D721Med (cell line): ENCODE measurements at places on chromosomes 6 and 20.

- no peak for DNase-seq
These were observed 62.7 kb upstream of the ELOVL5 start for GRCh38 chr6:53411451-53411850.

GRCh38 chr6:106870069-106870468 lies 104.5 kb downstream of the CD24 start:
- no peak for DNase-seq

- no peak for DNase-seq
These were observed 519.4 kb downstream of the CDKAL1 start for GRCh38 chr6:21053612-21054011.

- DNase-seq = no peak
These were observed 865 bp downstream of the STK38 start for GRCh38 chr6:36546308-36546919.

DNA sequence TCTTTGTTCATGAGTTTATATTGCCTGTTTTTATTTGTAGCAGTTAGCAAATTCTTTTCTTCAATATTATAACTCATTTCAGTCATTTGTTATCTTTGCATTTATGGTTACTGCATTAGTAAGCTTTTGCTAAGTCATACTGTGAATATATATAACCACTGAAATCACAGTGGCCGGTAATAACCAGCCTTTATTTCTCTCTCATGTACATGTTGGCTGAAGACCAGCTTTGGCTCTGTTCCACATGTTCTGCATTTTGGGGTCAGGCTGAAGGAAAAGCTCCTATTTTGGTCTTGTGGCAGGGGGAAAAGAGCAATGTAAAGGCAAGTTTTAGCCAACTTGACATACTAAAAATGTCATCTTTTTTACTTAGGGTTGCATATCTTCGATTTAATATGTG lies 276.3 kb downstream of the BCKDHB start:
- DNase-seq = no peak

DNA sequence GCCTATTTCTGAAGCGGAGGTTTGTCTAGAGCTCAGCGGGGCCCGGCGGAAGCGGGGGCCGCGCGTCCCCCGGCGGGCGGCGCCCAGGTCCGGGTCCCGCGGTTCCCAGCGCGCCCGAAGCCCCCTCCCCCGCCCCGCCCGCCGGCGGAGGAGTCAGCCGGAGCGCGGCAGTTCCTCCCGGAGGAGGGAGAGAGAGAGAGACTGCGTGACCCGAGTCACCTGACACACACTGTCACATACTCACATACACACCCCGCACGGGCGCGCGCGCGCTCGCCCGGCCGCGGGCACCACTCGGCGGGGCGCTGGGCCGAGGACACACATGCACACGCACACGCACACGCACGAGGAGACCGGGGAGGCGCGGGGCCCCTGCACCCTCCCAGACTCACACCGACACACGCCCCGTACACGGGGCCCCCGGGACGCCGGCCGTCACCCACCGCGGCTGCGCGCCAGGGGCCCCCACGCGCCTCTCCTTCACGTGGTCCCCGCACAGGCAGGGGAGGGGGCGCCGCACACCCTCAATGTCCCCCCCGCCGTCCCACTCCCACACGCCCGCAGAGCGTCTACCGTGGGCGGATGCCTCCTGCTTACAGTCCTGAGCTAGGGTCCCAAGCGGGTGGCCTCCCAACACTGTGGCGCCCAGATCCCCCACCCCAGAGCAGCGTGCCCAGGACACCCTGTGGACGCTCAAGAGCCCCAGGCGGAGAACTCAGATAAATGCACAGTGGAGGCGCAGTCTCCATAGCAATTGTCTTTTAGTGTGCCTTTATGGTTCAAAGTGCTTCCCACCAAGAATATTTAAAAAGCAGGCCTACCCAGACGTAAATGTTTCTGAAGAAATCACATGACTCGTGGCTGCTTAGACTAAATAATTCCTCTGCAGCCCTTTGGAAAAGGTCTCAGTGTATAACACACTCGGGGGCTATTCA lies at the start of gene RRAGD:
Gene RRAGD, minus strand, starts transcription at position 203 of the 935 bp plus-strand sequence. CDS start 280 bp downstream, outside the sequence.
- peak; percentile 68 for DNase-seq

GRCh38 chr6:38753707-38754106 lies 38.6 kb downstream of the DNAH8 start:
- DNase-seq = no peak

DNA sequence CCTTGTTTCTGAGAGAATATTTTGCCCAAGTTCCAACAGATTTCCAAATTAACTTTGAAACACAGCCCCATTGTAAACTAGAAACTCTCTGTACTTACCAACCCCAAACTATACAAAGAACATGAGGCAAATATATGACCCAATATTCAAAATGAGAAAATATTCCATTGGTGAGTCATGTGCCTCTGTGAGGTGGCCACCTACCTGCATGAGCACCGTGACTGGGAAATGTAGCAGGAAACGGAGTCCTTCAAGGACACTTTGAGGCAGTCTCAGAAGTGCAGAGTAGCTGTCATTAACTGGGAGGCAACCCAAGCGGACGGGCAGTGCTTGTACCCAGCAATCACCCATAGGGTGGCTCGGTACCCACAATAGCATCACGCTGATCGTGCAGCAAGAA lies 335.5 kb upstream of the NOX3 start:
- DNase-seq = no peak
